ENCODE measurements at places on chromosomes 7 and 10.

DNA sequence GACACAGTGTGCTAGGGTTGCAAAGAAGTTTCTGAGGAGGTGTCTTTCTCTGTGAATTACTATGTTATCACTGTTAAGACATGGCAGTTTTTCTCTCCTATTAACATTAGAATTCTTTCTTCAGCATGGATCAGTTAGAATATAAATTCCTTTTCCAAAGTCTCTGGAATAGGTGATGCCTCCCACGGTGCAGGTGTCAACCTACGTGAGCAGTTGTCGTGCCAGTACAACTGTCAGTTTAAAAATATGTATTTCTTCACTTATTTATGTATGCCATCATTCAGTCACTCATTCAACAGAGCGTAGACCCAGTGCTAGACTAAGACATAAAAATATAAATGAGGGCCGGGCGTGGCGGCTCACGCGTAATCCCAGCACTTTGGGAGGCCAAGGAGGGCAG lies 83.5 kb downstream of the TACC2 start:
- DNase-seq, result no peak
- H3K27me3 ChIP-seq, result no peaks in the 10 kb centered on the region
- no peak overlapping the region for H3K27ac ChIP-seq
- H3K4me3 ChIP-seq, result no peak overlapping the region
- H3K4me1 ChIP-seq, result peaks cover 4% of the 10 kb centered on the region
- H3K36me3 ChIP-seq, result no peaks in the 10 kb centered on the region

- H3K36me3 ChIP-seq, result peaks cover 17% of the 10 kb centered on the region
- no peaks in the 10 kb centered on the region for H3K27me3 ChIP-seq
- H3K4me3 ChIP-seq, result no peak overlapping the region
- H3K27ac ChIP-seq, result no peak overlapping the region
- no peaks in the 10 kb centered on the region for H3K4me1 ChIP-seq
These were observed 14.7 kb downstream of the MASTL start for GRCh38 chr10:27169849-27170248.

GRCh38 chr7:7761974-7762779 lies 43.8 kb upstream of the RPA3 start:
- DNase-seq, result no peak
- H3K4me1 ChIP-seq, result peaks cover 16% of the 10 kb centered on the region
- no peaks in the 10 kb centered on the region for H3K27me3 ChIP-seq
- H3K4me3 ChIP-seq, result peak overlapping the region; percentile 77
- H3K36me3 ChIP-seq, result no peaks in the 10 kb centered on the region

DNA sequence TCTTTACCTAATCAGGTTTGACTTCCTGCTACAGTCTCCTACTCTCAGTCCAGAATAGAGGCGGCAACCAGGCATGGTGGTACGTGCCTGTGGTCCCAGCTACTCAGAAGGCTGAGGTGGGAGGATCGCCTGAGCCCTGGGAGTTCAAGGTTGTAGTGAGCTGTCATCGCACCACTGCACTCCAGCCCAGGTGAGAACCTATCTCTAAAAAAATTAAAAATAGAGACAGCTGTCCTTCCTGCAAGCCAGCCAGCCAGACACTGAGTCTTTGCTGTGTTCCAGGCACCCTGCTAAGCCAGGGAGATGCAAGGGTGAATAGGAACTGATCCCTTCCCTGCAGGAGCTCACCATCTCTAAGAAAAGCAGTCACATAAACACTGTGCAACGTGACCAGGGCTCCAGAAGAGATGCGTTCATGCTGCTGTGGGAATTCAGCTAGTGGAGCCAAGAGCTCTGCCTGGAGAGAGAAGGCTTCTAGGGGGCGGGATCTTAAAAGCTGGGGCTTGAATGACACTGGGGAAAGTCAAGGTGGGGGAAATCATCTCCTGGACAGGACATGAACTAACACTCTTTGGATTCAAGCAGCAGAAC lies 22.1 kb upstream of the SLIT1 start:
- no peaks in the 10 kb centered on the region for H3K4me1 ChIP-seq
- no peak overlapping the region for H3K4me3 ChIP-seq
- peak; percentile 63 for DNase-seq
- H3K27me3 ChIP-seq, result peaks cover 18% of the 10 kb centered on the region
- no peaks in the 10 kb centered on the region for H3K36me3 ChIP-seq

DNA sequence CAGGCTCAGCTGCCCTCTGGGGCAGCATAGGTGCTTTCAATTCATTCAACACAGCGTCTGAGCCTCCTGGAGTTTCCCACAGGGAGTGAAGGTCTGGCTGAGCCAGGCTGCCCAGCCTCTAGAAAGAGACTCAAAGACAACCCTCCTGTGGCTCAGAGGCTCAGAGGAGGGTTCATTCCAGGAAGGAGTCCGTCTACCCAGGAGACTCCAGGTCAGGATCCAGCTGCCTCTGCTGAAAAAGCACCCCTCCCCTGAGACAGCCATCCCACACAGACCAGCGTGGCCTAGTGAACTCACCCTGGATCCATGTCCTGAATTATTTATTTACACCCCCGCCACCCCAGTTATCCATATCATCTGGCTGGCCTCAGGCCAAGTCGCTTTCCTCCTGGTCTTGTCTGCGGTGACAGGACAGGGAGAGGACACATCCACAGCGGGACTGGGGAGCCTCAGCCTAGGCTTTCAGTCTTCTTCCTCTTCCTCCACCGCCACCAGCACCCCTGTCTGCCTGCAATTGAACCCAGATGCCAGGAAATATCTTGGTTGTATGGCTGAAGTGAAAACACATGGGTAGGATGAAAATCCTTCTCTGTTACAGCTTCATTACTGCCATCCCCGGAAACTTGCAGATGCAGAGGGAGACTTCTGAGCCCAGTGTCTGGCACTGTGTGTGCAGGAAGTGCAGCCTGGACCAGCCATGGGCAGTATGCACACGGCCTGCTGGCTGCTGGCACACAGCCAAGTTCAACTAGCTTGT lies 44.0 kb upstream of the COL13A1 start:
- H3K4me3 ChIP-seq, result peak overlapping the region; percentile 34
- DNase-seq, result peak; percentile 89
- no peaks in the 10 kb centered on the region for H3K36me3 ChIP-seq
- peaks cover 43% of the 10 kb centered on the region for H3K4me1 ChIP-seq
- H3K27ac ChIP-seq, result peak overlapping the region; percentile 95

DNA sequence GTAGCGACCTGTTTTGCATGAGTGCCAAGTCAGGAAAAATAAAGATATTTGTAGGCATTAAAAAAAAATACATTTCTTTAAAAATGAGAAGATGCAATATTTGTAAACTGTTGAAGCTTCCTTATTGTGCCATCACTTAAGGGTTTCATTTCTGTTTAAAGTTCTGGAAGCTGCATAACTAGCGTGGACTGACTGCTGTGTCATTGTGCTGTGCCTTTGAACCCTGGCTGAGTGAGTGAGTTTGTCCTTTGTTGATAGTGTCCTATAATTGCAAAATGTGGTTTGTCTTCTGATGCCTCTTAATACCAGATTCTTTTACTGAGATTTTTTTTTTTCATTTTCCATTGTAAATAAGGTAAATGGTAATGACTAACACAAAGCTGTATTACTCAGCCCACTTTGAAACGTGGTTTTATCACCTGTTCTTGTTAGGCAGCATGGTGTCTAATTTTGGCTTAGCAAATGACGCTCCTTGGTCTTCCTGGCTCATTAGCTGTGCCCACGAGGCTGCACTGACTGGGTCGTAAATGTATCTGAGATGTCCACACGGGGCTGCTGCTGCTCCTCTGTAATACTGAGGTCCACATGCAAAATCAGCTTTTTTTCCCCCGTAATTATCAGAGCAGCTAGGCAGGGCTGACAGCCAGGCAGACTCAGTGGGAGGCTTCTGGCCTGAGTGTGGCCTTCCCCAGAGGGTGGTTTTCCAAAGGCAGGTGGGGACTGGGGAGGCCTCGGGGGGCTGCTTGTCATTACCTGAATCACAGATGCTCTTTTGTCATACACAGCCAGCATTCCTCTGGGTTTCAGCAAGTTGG lies 14.8 kb downstream of the ZSCAN25 start:
- H3K27ac ChIP-seq, result no peak overlapping the region
- DNase-seq, result no peak
- H3K4me1 ChIP-seq, result no peaks in the 10 kb centered on the region
- H3K36me3 ChIP-seq, result peaks cover 30% of the 10 kb centered on the region
- no peak overlapping the region for H3K4me3 ChIP-seq
- H3K27me3 ChIP-seq, result no peaks in the 10 kb centered on the region

DNA sequence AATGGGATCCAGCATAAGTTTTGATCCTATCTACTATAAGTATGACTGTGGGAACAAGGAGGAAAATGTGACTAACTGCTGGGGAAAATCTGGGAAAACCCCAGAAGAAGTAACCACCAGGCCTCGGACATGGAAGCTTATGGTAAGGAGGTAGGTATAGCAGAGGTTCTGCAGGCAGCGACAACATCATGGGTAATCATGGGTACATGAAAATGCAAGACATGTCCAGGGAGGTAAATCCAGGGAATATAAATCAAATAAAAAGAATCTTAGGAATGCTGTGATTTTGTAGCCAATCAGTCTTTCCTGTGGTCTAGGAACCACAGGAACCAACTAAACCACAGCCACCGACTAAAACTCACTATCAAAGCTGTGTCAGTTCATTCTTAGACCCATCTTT lies 168.3 kb upstream of the NPY start:
- no peak overlapping the region for H3K4me3 ChIP-seq
- H3K27ac ChIP-seq, result no peak overlapping the region
- no peaks in the 10 kb centered on the region for H3K4me1 ChIP-seq
- no peaks in the 10 kb centered on the region for H3K27me3 ChIP-seq
- no peak for DNase-seq

All from osteocyte (in vitro differentiated cells).